ENCODE measurements at places on chromosomes 7 and 10. TPM values are rescaled to one million over a fixed set of nuclear protein-coding genes. Genes with fewer than 3 reads are reported as not detected.

ZPBP gene
- total RNA-seq, result not detected

CYP2C8 gene
- not detected for total RNA-seq

CHRM2 gene
- 5.2 TPM for total RNA-seq

SEMA4G gene
- not detected for total RNA-seq

NAT16 gene
- not detected for total RNA-seq

NCF1 gene
- not detected for total RNA-seq

ACSM6 gene
- not detected for total RNA-seq

- DNase-seq, result no peak
These were observed 5.3 kb downstream of the CLCN1 start for GRCh38 chr7:143321242-143321641.

DNA sequence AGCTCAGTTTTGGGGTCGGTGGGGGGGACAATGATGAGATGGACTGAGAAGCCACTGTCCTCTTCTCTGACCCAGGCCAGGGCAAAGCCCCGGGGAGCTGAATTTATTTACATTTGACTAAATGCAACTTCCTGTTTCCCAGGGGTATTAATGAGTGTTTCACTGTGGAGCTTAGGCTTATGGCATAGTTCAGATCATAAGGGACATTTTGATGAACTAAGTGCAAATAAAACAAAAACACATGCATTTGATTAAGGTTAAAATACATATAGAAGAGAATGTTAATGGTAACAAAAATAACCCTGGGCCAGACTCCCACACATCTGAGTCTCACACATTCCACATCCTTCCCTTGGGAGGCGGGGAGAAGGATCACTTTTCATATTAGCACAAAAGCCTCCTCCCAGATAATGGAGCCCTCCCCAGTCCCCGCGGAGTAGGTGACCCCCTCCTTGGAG is 320.6 kb downstream of the FRMD4A start:
- DNase-seq, result peak; percentile 84

DNA sequence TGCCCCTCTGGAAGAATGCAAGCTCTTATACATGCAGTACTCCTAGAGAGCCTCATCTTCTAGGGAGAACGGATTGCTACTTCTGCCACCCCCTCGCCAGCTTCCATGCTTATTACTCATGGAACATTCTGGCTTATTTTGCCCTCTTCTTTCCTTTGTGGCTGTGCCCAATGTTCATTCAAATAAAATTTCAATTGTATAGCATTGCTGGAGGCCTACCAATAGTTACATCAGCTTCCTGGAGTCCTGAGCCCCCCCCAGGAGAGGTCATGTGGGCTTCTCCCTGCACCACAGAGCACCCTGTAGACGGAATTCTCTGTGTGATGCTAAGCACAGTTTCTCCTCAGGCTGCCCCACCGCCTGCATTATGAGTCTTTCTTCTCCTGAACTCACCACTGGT is 1094.0 kb downstream of the KCNMA1 start:
- peak; percentile 64 for DNase-seq

- DNase-seq, result no peak
These were observed 61.5 kb downstream of the KCNH2 start for GRCh38 chr7:150916670-150917069.

DNA sequence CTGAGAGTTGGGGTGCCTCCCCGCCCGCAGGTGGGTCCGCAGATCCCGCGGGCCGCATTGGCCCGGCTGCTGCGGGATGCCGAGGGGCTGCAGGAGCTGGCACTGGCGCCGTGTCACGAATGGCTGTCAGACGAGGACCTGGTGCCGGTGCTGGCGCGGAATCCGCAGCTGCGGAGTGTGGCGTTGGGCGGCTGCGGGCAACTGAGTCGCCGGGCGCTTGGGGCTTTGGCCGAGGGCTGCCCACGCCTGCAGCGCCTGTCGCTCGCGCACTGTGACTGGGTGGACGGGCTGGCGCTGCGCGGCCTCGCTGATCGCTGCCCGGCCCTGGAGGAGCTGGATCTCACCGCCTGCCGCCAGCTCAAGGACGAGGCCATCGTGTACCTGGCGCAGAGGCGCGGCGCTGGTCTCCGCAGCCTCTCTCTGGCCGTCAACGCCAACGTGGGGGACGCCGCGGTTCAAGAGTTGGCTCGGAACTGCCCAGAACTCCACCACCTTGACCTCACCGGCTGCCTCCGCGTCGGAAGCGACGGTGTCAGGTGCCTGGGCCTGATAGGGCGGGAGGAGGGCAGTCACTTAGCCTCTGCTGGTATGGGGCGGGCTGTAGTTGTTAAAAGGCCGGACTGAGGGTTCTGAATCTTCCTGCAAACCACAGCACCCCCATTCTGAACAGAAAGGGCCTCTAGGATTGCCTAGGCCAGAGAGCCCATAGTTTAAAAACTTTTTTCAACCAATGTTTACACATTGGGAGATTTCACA is 1.3 kb downstream of the FBXL15 start:
- peak; percentile 71 for DNase-seq

DNA sequence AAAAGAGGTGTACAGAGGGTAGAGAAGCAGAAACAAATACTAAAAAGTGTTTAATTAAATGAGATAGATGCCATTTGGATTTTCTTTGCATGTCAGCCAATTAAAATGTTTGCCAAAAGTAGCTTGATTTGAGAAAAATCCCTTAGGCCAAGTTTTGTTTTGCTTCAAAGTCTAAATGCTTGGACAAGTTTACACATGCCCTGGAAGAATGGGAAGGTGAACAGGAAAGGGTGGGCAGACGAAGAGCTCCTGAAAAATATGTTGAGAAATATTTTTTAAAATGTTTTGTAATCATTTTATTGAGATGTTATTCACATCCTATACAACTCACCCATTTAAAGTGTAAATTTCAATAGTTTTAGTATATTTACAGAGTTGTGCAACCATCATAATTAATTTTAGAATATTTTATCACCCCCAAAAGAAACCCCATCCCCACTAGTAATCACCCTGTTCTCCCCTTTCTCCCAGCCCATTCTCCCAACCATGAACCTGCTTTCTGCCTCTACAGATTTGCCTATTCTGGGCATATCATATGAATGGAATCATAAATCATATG is 98.5 kb upstream of the ANK3 start:
- no peak for DNase-seq

DNA sequence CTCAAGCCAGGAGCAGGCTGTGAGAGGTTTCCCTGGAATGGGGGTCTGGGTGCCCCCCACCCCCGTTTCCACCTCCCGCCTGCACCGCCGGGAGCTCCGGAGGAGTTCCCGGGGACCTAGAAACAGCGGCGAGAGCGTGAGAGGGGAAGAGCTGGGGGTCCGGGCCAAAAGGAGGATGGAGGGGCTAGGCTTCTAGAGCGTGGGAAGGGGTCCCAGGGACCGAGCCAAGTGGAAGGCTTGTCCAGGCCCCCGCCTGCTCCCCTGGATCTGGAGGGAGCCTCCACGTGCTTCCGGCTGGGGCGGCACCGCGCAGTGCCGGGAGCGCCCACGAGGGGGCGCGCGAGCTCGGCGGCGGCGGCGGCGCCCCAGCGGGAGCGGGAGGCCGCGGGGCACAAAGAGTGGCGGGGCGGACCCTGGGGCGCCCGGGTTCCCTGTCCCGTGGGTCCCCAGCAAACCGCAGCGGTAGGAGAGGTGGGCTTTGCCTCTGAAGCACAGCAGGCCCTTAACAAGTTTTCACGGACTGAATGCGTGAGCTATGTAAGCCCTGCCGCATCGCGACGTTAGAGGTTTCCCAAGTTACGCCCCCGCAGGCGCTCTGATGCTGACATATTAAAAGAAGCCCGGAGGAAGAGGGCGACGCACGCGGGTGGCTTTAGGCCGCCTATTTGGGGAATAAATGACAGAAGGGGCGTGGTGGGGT is 104.4 kb upstream of the LRRC4 start:
- DNase-seq, result peak; percentile 92

- no peak for DNase-seq
These were observed 256.2 kb upstream of the MGMT start for GRCh38 chr10:129210876-129211275.

DNA sequence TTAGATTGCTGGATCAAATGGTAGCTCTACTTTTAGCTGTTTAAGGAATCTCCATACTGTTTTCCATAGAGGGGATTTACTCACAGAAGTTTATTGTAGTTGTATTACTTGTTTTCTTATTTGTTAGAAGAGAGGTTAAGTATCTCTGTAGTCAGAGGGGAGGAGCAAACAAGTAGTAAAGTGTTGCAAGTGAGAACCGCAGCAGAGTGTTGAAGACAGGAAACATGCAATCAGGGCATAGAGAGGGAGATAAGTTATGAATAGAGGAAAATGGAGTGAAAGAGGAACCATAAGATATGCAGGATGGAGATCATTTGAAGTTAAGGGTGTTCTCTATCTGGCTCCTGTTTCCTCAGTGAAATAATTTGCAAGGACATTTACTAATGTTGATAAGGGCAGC is 331.4 kb upstream of the TMEM229A start:
- DNase-seq, result no peak

DNA sequence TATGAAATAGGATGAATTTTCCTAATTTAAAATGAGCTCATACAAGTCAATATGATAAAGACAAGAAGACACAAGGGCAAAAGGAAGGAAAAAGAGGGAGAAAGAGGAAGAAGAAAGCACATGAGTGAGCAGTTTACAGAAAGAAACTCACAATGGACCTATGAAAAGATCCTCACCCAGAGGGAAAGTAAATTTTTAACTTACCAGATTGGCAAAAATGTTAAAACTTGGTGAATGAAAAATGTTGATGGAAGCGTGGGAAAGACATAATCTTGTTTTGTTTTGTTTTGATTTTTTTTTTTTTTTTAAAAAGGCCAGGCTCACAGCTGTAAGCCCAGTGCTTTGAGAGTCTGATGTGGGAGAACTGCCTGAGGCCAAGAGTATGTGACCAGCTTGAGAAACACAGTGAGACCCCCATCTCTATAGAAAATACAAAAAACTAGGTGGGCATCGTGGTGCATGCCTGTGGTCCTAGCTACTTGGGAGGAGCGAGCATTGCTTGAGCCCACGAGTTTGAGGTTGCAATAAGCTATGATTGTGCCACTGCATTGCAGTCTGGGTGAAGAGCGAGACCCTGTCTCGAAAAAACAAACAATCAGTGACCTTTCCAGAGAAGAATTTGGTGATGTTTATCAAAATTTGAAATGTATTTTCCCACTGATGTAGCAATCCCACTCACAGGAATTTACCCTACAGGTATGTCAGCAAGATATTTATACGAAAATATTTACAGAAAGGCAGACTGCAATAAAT is 152.9 kb upstream of the ASAH2 start:
- DNase-seq, result no peak

GRCh38 chr7:23710000-23710399 is at the start of gene STK31:
Gene STK31 (plus strand): TSS chr7:23710219. CDS start chr7:23710286, 67 bp downstream.
- DNase-seq, result no peak

- DNase-seq, result no peak
These were observed 647.3 kb upstream of the GHITM start for GRCh38 chr10:83492004-83492403.

DNA sequence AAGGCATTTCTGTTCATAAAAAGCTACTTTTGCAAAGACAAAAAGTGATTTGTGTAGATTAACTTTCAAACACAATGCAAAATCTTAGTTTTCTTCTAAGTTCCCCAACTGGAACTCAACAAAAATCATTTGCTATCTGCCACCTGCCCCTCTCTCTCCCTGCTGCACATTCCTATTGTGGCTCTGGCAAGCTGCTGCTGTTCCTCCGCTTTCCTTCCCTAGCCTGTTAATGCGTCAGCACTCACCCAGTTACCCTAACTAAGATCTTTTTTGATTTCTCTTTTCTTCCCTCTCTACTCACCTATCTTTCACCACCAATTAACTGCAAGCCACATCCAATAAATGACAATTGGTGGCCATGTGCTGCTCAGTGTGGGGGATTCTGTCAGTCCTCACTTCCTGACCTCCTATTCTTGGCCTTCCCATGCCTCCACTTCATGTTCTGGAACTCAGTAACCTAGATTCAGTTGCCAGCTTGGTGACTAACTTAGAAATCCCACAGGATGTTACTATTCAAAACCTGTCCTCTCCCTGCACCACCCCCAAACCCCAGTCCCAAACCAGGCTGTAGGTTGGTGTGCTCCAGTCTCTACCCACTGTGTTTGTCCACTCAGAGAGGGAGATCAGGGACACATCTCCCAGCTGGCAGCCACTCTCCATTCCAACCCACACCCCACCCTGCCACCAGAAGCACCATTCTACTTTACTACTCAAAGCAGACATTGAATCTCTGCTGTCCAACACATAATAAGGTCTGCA is 140.2 kb upstream of the CTTNBP2 start:
- DNase-seq, result no peak

GRCh38 chr10:100569687-100570481 is 34.1 kb downstream of the HIF1AN start:
- no peak for DNase-seq
